ENCODE measurements at places on chromosomes 4 and X. TPM values are rescaled to one million over a fixed set of nuclear protein-coding genes. Genes with fewer than 3 reads are reported as not detected.

DNA sequence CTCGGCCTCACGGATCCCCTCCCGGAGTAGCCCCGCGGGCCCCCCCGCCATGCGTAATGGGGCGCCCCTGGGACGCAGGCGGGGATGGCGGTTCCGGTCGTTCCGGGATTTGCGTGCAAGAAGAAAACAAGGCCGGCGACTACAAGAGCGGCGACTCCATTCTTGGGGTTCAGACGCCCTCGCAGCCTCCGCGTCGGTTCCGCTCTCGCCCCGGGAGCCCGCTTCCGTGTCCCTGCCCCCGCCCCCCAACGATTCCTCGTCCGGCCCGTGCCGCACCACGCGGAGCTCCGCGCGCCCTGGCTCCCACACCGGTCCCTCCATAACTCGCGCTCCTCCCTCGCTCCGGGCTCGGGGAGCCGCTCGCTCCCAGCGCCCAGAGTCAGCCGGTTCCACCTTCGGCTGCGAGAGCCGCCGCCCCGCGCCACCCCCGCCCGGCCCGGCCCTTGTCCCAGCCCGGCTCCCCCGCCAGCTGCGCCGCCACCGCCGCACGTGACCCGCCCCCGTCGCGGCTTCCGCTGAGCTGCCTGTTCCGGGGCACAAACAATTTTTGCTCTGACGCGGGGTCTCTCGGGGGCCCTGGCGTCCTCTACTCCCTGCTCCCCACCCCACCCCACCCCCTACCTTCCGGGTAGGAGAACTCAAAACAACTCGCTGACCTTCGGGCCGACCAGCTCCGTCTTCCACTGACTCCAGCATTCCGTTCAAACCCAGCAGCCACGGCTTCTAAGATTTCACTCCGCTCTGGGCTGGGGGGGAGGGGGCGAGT, 78.8 kb upstream of the BCOR start:
- peak overlapping the region; percentile 80 for H3K4me3 ChIP-seq
- no peaks in the 10 kb centered on the region for H3K27me3 ChIP-seq

GRCh38 chr4:1841201-1841886, 14.6 kb downstream of the LETM1 start:
- H3K36me3 ChIP-seq = peaks cover 7% of the 10 kb centered on the region
- H3K4me3 ChIP-seq = no peak overlapping the region
- no peaks in the 10 kb centered on the region for H3K4me1 ChIP-seq
- no peaks in the 10 kb centered on the region for H3K27me3 ChIP-seq
- DNase-seq = no peak
- no peak overlapping the region for H3K27ac ChIP-seq

DNA sequence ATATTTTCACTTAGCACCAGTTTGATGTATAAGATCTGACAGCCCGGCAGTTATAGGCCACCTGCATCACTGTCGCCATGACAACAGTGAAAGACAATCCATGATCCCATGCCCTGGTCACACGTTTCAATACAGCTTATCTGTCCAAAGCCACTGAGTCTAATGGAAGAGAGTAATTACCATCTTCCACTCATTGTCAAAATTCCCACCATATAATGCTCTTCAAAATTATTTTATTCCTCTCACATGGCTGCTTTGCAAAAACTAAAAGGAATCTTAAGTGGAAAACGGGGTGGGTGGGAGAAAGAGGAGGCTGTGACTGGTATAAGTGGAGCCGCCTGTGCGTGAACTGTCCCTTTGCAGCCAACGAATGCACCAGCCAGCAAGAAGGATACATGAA, 44.2 kb downstream of the MAML3 start:
- H3K36me3 ChIP-seq = no peaks in the 10 kb centered on the region
- no peak overlapping the region for H3K4me3 ChIP-seq
- no peak for DNase-seq
- no peaks in the 10 kb centered on the region for H3K27me3 ChIP-seq
- H3K27ac ChIP-seq = no peak overlapping the region

DNA sequence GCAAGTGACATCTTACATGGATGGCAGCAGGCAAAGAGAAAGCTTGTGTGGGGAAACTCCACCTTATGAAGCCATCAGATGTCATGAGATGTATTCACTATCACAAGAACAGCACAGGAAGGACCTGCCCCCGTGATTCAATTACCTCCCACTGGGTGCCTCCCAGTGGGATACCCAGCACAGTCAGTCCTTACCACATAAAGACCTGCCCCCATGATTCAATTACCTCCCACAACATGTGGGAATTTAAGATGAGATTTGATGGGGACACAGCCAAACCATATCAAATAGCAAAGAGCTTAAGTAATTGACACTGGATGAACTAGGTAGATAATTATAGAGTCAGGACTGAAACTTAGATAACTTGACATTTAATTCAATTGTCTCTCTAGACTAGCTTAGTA, 85.6 kb downstream of the SLIT2 start:
- no peak for DNase-seq
- H3K4me3 ChIP-seq = no peak overlapping the region
- H3K36me3 ChIP-seq = no peaks in the 10 kb centered on the region
- H3K27me3 ChIP-seq = no peaks in the 10 kb centered on the region
- H3K4me1 ChIP-seq = no peaks in the 10 kb centered on the region
- H3K27ac ChIP-seq = no peak overlapping the region

- H3K27ac ChIP-seq = no peak overlapping the region
- DNase-seq = no peak
- peaks cover 4% of the 10 kb centered on the region for H3K36me3 ChIP-seq
- no peaks in the 10 kb centered on the region for H3K4me1 ChIP-seq
- H3K27me3 ChIP-seq = no peaks in the 10 kb centered on the region
Observed at GRCh38 chr4:86977621-86978184, 42.9 kb downstream of the AFF1 start.

DNA sequence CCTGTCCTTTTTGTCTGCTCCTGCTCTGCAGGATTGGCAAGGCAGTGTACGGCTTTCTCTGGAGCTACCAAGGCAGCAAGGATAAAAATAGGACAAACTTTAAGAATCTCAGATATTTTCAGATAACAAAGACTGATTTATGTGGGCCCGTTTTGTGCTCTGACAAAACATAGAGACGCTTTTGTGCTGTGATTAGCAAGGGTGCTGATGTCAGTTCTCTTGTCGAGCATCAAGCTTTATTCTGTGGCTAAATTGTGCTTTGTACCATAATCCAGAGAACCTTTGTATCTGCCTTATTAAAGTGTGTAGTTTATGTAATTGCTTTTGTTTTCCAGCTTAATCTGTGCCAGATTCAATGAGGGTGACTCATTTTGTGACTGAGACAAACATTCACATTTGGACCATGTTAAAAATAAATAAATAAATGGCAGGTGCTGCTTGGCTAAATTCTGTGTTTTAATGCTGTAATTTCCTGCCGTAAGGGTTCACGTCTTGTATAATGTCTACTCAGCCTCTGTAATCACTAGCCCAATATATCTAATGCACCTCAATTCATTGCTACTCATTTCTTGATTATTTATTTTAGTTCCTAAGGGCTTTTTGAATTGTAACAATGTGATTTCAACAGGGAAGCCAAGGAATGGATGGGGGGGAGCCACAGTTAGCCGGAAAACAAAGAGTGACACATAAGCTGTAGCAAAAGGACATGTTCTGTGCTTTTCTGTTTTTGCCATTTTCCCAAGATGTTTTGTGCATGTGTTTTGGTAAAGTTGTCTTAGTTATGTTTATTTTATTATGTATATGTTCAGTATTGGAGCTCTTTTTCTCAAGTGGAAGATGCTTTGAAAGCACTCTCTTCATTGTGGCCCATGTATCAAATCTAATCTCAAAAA, 75.1 kb downstream of the GAB1 start:
- peaks cover 24% of the 10 kb centered on the region for H3K4me1 ChIP-seq
- H3K4me3 ChIP-seq = peak overlapping the region; percentile 39
- H3K27ac ChIP-seq = no peak overlapping the region
- H3K27me3 ChIP-seq = no peaks in the 10 kb centered on the region

DNA sequence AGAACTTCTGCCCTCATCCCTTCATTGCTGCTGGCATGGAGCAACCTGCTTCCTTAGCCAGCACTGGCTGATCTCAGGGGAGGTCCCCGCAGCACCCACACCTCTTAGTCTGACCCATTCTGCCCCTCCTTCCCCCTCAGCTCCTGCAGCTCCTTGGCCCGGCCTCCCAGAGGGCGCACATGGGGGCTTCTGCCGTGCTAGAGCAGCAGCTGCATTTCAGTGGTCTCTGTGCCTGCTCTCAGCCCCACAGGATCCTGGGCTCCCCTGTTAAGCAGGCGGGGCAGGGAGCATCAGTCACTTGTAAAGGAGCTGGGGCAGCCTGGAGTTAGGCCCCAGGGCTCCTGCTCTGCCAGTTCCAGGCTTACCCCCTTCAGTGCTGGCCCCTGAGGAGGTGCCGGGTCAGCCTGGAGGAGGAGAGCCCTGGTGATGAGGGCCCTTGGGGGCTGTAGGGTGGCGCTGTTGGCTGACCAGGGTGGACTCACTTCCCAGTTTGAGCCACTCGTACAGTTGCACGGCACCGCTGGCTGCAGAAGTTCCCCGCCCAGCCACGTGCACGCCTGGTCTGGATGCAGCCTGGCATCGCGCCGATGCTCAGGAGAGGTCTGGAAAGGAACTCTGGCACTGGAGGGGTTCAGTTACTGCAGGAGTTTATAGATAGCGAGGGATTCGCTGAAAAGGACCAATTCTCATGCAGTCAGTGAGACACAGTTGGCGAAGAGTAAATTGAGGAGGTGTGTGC, 85.1 kb upstream of the PSAPL1 start:
- no peaks in the 10 kb centered on the region for H3K36me3 ChIP-seq
- H3K4me1 ChIP-seq = no peaks in the 10 kb centered on the region
- DNase-seq = no peak
- no peaks in the 10 kb centered on the region for H3K27me3 ChIP-seq
- no peak overlapping the region for H3K4me3 ChIP-seq

DNA sequence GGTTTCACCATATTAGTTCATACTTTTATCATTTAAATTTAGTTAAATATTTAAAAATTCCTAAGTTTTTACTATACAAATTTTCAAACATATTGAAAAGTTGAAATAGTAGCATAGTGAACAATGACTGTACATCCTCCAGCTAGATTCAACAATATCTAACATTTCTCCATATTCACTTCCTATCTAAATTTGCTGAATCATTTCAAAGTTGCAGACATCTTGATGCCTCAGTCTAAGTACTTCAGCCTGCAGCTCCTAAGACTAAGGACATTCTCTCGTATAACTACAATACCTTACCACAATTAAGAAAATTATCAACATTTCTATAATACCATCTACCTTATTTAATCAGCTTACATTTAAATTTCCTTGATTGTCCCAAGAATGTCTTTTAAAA, 132.7 kb downstream of the TMEM164 start:
- H3K27ac ChIP-seq = no peak overlapping the region
- DNase-seq = no peak
- H3K4me3 ChIP-seq = no peak overlapping the region

- no peaks in the 10 kb centered on the region for H3K36me3 ChIP-seq
- no peaks in the 10 kb centered on the region for H3K4me1 ChIP-seq
- no peak overlapping the region for H3K4me3 ChIP-seq
- no peak for DNase-seq
- no peak overlapping the region for H3K27ac ChIP-seq
Observed at GRCh38 chr4:118867311-118868067, 21.2 kb upstream of the SYNPO2 start.

The AKAP4 gene
- not detected for total RNA-seq

The SERTM2 gene
- not detected for total RNA-seq

The TRIM60 gene
- not detected for total RNA-seq

The PLP1 gene
- total RNA-seq = 7.7 TPM

The GSX2 gene
- total RNA-seq = not detected
